ENCODE measurements at places on chromosomes 5 and 9. TPM values are rescaled to one million over a fixed set of nuclear protein-coding genes. Genes with fewer than 3 reads are reported as not detected.

- no peak for DNase-seq
These were observed 38.3 kb downstream of the DAPK1 start for GRCh38 chr9:87535817-87536539.

GRCh38 chr5:155101697-155102096 is 88.1 kb downstream of the KIF4B start:
- no peak for DNase-seq

DNA sequence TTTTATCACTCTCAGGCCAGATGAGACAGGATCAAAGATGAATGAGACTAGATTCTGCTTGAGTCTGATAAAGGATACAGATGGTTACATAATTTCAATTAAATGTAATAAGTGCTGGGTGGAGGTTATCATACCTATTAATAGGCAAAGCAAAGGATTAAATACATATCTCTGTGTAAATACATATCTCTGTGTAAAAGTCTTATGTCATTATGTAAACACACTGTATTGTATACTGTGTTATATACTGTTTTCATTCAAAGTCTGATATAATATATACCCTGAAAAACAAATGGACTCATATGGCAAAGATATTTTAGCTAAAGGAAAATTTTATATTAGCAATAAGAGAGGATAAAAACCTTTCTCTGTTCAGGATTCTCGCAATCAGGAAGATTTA is 605.8 kb upstream of the PTGER4 start:
- DNase-seq, result no peak

DNA sequence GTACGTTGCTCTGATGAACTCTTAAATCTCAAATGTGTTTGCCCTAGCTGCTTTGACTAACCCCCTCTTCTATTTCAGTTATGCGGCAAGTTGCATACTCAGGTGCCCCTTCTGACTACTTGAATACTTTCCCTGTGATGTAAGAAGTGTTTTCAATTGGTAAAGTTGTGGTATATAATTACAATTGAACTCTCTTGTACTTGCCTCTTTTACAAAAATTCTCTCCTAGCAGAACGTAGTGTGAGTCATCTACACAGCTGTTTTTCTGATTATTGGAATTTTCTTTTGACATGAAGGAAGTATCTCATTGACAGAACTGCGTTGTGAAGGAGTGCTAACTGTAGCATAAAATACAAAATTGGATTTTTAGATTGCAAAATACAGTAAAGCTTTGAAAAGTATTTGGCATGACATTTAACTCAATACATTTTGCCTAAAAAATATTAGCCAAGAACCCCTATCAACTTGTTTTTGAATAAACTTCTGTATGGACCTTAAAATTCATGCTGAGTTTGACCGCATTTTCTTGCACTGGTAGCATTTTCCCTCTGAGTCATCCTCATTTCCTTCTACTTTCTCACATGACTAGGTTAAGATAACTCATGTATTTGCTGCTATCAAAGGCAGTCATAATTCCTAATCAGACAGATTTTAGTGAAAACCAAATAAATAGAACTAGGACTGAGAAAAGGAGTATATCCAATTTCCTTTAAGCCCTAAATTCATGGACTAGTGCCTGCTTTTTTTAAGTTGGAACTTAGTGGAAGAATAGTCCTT is 6.3 kb downstream of the CRHBP start:
- DNase-seq, result no peak

GRCh38 chr9:120931231-120932085 is 4.9 kb upstream of the TRAF1 start:
- no peak for DNase-seq

GRCh38 chr9:130192382-130192999 is 20.3 kb downstream of the NCS1 start:
- DNase-seq, result no peak

GRCh38 chr5:76384189-76384588 is 18.9 kb upstream of the IQGAP2 start:
- DNase-seq, result no peak

GRCh38 chr5:96790961-96791504 is 16.7 kb downstream of the ERAP1 start:
- DNase-seq, result peak; percentile 64

- DNase-seq, result no peak
These were observed 19.7 kb downstream of the GPR107 start for GRCh38 chr9:130073373-130073772.

- DNase-seq, result no peak
These were observed 7.0 kb upstream of the DCTN4 start for GRCh38 chr5:150765799-150766169.

DNA sequence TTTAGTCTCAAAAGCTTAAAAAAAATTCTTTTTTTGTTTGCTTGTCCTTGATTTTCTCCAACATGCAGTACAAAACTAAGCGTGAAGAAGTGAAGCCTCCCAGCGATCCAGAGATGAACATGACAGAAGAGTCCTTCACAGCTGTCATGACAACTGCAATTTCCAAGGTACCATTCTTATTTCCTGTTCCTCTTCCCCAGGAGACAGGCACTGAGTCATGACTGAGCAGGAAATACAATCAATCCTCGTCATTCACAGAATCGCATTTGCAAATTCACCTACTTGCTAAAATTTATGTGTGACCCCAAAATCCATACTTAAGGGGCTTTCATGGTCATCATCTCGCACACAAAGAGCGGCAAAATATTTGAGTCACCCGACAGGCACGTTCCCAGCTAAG is 77.3 kb downstream of the SLC1A1 start:
- no peak for DNase-seq

DNA sequence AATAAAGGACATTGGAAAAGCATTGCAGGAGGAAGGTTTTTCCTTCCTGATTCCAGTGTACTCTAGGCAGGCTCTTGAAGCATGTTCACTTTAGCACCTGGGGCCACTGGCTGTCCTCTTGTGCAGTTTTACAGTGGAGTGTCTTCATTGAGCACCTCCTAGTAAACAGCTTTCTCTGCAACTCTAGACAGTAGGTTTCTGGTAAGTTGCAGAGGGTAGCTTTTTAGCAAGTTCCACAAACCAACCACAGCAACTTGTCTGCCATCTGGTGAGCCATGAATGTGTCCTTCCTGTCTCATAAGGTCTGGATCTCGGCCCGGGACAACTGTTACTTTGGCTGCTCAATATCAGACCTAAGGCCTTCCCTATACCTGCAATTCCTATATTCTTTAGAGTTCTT is 488.0 kb downstream of the MAN2A1 start:
- no peak for DNase-seq

GRCh38 chr9:75892216-75892911 is 1.9 kb downstream of the PCSK5 start:
- DNase-seq, result peak; percentile 91

- no peak for DNase-seq
These were observed 36.6 kb downstream of the CTNNA1 start for GRCh38 chr5:138789771-138790242.

DNA sequence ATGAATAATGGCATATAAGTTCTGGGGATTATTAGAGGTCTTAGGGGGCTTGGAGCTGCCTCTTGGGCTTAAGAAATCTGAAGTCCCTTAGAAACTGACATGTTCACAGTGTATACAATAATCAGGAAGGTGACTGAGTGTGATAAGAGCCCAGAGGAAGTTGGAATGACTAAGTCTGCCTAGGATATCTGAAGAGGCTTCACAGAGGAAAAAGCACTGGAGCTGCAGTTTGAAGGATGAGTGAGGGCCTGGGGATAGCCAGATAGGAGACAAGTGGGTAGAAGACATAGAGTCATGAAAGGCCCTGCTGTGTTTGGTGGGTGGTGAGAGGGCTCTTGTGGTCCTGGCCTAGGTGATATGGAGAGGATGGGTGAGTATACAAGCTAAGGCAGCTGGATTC is 8.8 kb downstream of the NEUROG1 start:
- no peak for DNase-seq

DNA sequence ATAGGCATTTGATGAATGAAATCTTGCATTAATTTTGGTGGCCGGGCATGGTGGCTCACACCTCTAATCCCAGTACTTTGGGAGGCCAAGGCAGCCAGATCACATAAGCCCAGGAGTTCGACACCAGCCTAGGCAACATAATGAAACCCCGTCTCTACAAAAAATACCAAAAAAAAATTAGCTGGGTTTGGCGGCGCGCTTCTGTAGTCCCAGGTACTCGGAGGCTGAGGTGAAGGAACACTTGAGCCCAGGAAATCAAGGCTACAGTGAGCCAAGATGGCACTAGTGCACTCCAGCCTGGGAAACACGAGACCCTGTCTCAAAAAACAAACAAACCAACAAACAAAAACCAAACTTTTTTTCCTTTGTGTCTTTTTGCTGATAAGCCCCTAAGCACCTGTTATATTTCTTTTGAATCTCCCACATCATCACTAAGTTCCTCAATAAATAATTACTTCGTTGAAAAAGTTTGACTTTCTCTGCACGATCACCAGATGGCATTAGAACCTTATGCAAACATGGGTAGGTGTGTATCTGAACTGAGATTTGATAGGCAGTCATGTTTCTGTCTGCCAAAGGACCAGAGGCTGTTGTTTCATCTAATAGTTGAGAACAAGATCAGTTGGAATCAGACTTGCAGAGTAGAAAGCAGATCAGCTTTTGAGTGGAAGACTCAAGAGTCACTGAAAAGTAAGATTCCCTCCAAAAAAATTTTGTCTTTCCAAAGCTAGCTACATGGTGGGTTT is 5.5 kb upstream of the MATR3 start:
- no peak for DNase-seq

GRCh38 chr5:74294231-74294705 is 346.3 kb downstream of the ENC1 start:
- DNase-seq, result no peak

DNA sequence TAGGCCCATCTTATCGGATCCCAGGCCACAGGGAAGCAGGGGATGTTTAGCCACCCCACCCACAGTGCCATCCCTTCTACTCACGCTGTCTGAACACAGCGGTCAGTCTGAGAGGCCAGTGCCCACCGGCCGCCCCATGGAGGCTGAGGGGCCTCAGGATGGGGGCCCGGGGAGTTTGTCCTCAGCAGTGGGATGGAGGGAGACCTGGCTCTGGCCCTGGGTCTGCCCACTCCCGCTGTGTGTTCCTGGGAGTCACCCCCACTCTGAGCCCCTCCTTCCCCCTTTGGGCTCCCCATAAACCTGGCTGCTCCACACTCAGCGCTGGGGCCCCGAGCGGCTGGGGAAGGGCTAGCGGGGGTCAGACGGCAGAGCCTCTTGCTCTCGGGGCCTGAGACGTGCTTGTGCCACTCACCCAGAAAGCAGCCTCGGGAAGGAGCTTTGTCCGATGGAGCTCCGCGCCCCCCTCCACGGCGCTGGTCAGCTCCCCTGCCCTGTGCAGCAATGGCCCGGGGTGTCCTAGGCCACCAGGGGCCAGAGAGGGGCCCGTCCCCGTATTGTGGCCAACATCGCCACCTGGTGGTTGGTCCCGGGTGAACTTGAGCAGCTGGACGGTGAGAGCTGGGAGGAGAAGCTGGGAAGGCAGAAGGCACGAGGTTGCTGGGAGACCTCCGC is 10.9 kb upstream of the LAMC3 start:
- DNase-seq, result no peak

GRCh38 chr5:40555886-40556285 is 123.8 kb upstream of the PTGER4 start:
- no peak for DNase-seq

- no peak for DNase-seq
These were observed 801.4 kb downstream of the BRINP1 start for GRCh38 chr9:118567861-118568260.

GRCh38 chr9:114719290-114719689 is 37.3 kb upstream of the TEX48 start:
- DNase-seq, result no peak

DNA sequence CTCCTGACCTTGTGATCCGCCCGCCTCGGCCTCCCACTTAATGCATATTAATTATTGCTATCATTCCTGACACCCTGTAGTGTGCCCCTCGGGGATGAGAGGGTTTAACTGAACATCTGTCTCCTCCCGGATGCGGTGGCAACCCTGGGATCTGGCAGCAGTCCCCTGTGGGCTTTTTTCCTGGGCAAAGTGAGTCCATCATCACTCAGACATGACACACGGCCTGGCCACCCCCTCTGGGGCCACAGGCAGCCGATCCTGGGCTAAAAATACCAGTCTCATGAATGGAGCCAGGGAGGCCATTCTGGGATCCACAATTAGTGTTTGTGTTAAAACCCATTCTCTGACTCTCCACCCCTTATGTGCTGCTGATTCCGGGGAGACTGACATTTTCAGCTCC is 161.2 kb downstream of the RGS3 start:
- DNase-seq, result no peak

DNA sequence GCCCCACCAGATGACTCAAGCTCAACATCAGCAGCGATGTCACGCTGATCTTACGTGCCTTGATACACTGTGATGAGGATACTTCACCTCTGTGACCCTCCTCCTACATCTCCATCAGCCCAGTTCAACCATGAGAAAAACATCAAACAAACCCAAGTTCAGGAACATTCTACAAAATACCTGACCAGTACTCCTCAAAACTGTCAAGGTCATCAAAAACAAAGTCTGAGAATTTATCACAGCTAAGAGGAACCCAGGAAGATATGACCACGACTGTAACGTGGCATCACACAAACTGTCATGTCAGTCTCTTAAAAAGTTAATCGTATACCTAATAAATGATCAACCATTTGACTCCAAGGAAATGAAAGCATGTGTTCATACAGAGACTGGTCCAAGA is 90.8 kb downstream of the COL23A1 start:
- DNase-seq, result no peak

DNA sequence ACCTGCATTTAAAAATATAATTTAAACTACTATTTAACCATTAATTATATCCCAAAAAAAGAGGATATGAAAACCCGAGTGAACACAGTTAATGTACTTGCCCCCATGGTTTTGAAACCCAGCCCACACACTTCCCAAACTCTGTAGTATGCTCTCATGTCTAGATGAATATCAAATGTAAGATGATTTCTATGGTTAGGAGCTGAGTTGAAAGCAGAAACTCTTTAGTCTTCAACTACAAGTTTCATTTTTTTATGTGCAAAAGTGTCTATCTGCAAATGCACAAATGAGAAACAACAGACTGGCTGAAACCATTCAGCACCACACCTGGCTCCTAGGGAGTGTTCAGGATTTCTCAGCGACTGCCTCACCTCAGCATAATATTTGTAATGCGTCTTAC is 183.3 kb downstream of the SEMA5A start:
- no peak for DNase-seq

GRCh38 chr9:79155308-79155707 is 416.5 kb upstream of the TLE4 start:
- DNase-seq, result no peak

GRCh38 chr5:52448111-52448510 is 339.6 kb upstream of the ITGA1 start:
- DNase-seq, result no peak

The NR2F1 gene
- 7.4 TPM for total RNA-seq

The SH3PXD2B gene
- 26.4 TPM for total RNA-seq

The MLANA gene
- total RNA-seq, result not detected

The LCN15 gene
- not detected for total RNA-seq

The TPD52L3 gene
- total RNA-seq, result not detected

The PCDHGC5 gene
- total RNA-seq, result 0.95 TPM

The BSPRY gene
- 20.8 TPM for total RNA-seq

The MELK gene
- 4.5 TPM for total RNA-seq

The LCN1 gene
- not detected for total RNA-seq

The LOX gene
- total RNA-seq, result 15.7 TPM

The RGS7BP gene
- 0.94 TPM for total RNA-seq

The SOX30 gene
- total RNA-seq, result not detected

Measured in Peyer's patch (tissue), 4 donors.